ENCODE measurements at places on chromosomes 12 and 14. TPM values are rescaled to one million over a fixed set of nuclear protein-coding genes. Genes with fewer than 3 reads are reported as not detected.

Gene SUPT16H
- total RNA-seq = 59.1 TPM

DNA sequence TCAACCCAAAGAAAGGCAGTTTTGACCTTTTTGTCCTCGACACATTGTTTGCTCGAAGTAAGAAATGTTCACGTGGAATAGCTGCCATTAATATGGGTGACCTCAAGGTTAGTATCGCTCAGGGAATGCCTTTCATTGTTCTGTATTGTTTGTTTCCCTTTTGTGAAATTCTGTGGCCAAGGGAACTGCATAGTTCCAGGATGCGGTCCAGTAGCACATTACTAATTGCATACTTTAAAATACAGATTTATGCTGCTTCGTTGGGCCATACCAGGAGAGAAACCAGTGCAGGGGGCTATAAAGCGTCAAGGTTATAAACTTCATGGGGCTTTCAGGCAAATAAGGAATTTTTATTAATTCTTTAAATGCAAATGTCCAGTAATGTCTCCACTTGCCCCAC, 73.3 kb upstream of the USP44 start:
- no peak for DNase-seq

- DNase-seq = no peak
Measured at GRCh38 chr14:25001156-25001555, 48.8 kb downstream of the STXBP6 start.

DNA sequence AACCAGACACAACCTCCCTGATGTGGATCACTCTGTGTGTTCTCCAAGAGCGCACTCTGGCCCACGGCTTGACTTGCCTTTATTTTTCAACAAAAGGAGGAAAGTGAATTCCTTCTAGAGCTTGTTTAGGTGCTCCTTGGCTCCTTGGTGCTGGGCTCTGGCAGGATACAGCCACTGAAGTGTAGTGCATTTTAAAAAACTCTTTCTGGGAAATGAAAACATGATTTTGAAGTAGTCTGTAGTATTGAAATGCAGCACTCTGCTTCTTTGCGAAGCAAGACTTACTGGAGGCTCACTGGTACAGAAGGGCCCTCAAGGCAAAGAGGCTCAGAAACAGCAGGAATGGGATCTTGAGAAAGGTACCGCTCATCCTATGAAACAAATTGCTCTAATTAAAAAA, 81.6 kb downstream of the PTCSC3 start:
- DNase-seq = no peak

- DNase-seq = no peak
Measured at GRCh38 chr14:75769047-75769685, 108.1 kb downstream of the TTLL5 start.

DNA sequence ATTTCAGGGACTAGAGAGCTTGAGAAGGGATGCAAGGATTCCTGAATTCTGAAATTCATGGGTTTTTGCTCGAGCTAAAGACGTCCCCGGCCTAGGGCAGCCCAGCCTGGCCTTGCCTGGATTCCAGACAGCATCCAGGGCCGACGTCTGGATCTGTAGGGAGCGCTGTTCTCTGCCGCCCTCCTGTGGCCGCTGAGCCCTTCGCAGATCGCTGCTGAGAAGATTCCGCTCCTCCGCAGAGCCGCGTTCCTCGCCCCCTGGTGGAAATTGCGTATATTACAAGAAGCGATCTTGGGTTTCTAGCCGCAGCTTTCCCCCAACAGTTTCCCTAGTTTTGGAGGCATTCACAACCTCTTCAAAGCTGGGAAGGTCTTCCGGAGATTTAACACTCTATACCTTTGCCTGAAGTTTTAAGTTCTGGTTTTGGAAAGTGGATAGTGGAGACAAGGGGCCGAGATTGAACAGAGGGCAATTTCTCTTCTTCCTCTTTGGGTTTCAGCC, 5.1 kb downstream of the CISTR start:
- peak; percentile 97 for DNase-seq

- DNase-seq = no peak
Measured at GRCh38 chr12:46891306-46891705, 65.5 kb upstream of the SLC38A4 start.

DNA sequence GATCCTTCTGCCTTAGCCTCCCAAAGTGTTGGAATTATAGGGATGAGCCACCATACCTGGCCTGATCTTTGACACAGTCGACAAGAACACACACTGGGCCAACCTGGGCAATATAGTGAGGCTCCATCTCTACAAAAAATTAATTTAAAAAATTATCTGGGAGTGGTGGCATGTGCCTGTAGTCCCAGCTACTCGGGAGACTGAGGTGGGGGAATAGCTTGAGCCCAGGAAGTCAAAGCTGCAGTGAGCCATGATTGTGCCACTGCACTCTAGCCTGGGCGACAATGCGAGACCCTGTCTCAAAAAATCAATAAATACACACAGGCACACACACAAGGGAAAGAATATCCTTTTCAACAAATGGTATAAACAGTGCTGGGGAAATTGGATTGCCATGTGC, 6.1 kb upstream of the OS9 start:
- DNase-seq = no peak

- DNase-seq = no peak
Measured at GRCh38 chr14:39107591-39107996, 4.6 kb upstream of the SEC23A start.

GRCh38 chr12:59847127-59847526, 251.3 kb downstream of the SLC16A7 start:
- no peak for DNase-seq

- no peak for DNase-seq
Measured at GRCh38 chr12:5967645-5968415, 22.8 kb upstream of the ANO2 start.

GRCh38 chr12:2156333-2156732, 103.5 kb downstream of the CACNA1C start:
- no peak for DNase-seq

DNA sequence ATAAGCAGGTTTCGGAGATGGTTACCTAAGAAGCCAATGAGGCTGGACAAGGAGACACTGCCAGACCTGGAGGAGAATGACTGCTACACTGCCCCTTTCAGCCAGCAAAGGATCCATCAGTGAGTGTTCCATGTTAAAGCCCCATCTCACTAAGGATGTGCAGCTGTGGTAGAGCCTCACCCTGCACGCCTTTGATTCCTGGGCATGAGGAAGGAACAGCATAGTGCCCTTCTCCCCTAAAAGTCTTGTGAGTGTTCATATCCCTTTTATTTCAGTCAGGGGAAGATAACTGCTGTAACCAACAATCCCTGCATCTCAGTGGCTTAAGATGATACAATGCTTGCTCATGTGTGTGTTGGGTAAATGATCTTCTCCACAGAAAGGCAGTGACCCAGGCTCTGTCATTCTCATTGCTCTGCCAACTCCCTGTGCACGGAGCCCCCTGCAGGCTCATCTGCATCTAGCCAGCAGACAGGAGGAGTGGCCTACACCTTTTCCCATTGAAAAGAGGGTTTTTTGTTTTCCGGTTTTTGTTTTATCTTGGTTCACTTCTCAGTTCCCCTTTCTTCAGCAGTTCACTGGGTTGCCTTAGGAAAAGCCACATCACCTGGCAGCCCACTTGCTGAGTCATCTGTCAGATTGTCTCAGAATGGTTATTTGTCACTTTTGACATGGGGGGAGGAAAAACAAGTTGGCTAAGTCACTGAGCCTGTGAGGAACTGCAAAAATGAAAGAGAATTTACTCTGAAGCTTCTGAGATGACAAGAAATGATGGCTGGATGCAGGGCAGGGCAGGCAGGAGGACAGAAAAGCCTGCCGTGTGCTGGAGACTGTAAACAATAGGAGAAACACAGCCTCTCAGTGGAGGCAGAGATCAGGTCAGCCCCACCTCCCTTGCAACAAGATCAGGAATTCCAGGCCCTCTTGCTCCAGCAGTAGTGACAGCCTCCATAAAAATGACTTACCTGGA, 193.3 kb downstream of the ANO4 start:
- DNase-seq = no peak

Measured in sciatic nerve (tissue), 2 donors.